ENCODE measurements at places on chromosomes 5 and 9. TPM values are rescaled to one million over a fixed set of nuclear protein-coding genes. Genes with fewer than 3 reads are reported as not detected.

DNA sequence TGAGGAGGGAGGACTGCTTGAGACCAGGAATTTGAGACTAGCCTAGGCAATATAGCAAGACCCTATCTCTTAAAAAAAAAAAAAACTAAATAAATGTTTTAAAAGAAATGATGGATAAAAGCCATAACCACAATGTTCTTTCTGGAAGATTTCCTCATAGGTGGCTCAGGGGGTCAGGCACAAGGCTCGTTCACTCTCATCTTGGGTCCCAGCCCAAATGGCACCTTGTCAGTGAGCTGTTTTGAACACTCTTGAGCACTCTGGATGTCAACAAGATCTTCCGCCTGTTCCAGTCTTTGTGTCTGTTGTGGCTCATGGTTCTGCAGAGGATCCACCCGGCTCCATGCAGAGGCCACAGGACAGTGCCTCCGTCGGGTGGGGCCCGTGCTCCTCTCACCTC is 35.7 kb upstream of the LMX1B start:
- DNase-seq: no peak
- H3K27ac ChIP-seq: no peak overlapping the region
- no peaks in the 10 kb centered on the region for H3K27me3 ChIP-seq
- H3K36me3 ChIP-seq: no peaks in the 10 kb centered on the region

GRCh38 chr9:6184749-6185645 is 30.6 kb upstream of the IL33 start:
- H3K27me3 ChIP-seq: no peaks in the 10 kb centered on the region
- DNase-seq: peak; percentile 26
- peaks cover 10% of the 10 kb centered on the region for H3K4me1 ChIP-seq
- H3K4me3 ChIP-seq: no peak overlapping the region

GRCh38 chr5:157842185-157842584 is 16.8 kb downstream of the CLINT1 start:
- H3K27ac ChIP-seq: no peak overlapping the region
- H3K27me3 ChIP-seq: no peaks in the 10 kb centered on the region
- H3K4me3 ChIP-seq: no peak overlapping the region
- peaks cover 10% of the 10 kb centered on the region for H3K36me3 ChIP-seq

Gene CDHR2
- total RNA-seq: not detected

Gene FBXL7
- total RNA-seq: 40.2 TPM

Gene PDE6A
- total RNA-seq: not detected

Gene NR4A3
- total RNA-seq: 3.0 TPM

Data from tibial nerve (tissue), 4 donors.